ENCODE measurements at places on chromosomes 5 and 9. TPM values are rescaled to one million over a fixed set of nuclear protein-coding genes. Genes with fewer than 3 reads are reported as not detected.

DNA sequence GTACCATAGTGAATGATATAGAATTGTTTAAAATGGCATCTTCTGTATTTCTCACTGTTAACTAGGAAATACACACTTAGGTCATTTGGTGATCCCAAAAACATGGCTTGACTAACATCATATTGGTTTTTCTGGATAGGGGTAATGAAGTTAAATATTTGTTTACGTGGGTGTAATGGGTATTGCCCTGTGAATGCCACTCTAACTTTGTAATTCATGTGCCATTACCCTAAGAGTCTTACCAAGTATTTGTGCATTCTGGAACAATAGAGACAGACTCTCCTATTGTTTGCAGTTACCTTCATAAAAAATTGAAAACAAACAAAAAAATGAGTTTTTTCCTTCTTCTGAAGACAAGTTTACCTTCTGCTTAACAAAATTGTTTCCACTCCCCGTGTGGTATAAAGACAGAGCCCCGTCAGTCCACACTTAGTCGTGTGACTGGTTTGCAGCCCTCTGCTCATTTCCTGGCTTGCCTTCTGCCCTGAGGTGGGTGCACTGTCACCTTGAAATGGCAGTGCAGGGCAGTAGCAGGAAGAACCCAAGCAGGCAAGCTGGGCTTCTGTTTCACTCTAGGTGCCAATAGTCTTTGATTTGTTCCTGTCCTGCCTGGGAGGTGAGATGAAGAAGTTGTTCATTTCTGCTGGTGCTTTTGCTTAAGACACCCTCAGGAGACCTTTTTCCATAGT is 9.6 kb upstream of the CATSPER3 start:
- H3K27ac ChIP-seq, result no peak overlapping the region
- H3K36me3 ChIP-seq, result peaks cover 10% of the 10 kb centered on the region
- H3K4me3 ChIP-seq, result no peak overlapping the region
- H3K4me1 ChIP-seq, result no peaks in the 10 kb centered on the region

GRCh38 chr5:172858990-172859811 is 25.1 kb downstream of the ERGIC1 start:
- no peaks in the 10 kb centered on the region for H3K36me3 ChIP-seq
- DNase-seq, result no peak
- H3K27me3 ChIP-seq, result no peaks in the 10 kb centered on the region
- no peak overlapping the region for H3K27ac ChIP-seq
- H3K4me3 ChIP-seq, result no peak overlapping the region

GRCh38 chr5:154117930-154118329 is 72.6 kb upstream of the GALNT10 start:
- H3K27me3 ChIP-seq, result peaks cover 8% of the 10 kb centered on the region
- H3K27ac ChIP-seq, result no peak overlapping the region
- no peaks in the 10 kb centered on the region for H3K36me3 ChIP-seq

DNA sequence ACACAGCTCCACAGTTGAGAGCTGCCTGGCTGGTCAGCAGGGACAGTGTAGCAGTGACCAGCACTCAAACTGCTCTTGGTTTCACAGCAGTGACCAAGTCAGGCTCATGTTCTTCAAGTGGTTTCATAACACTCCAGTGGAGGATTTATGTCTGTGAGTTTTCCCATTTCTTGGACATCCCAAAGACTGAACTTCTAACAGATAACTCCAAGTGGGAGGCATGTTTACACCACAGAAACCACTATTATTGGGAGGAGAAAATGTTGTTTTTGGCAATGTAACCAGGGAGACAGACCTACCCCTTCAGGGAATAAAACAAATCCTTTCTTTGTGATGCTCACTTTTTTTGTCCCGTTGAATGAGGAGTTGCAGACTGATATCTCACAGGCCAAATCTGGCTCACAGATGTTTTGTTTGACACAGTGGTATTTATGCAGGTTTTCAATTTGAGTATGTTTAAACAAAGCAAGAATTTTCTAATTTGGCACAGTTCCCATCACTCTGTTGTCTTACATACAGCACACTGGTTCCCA is 141.5 kb downstream of the RMI1 start:
- no peak overlapping the region for H3K4me3 ChIP-seq
- peaks cover 15% of the 10 kb centered on the region for H3K27me3 ChIP-seq
- peaks cover 7% of the 10 kb centered on the region for H3K4me1 ChIP-seq
- no peak for DNase-seq
- H3K36me3 ChIP-seq, result no peaks in the 10 kb centered on the region

DNA sequence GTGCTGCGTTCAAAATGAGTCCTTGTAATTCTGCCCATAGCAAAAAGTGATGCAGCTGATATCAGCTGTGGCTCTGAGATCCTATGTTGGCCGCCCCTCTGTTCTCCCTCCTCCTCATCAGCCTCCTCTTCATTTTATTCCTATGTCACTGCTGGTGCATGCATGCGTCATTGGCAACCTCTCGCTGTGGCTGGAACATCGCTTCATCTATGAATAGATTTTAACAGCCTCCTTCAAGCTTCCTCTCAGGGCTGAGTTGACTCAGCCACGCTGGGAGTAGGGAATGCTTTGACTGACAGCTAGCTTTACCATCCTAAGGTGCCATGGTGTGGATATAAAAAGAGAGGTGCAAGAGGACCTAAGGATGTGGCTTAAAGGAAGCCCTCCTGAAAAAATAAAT is 303.5 kb downstream of the PLK2 start:
- H3K4me3 ChIP-seq, result no peak overlapping the region
- H3K4me1 ChIP-seq, result no peaks in the 10 kb centered on the region
- no peaks in the 10 kb centered on the region for H3K27me3 ChIP-seq

GRCh38 chr9:38039907-38040682 is 28.9 kb downstream of the SHB start:
- no peak overlapping the region for H3K4me3 ChIP-seq
- H3K27ac ChIP-seq, result no peak overlapping the region
- H3K36me3 ChIP-seq, result no peaks in the 10 kb centered on the region
- DNase-seq, result no peak
- no peaks in the 10 kb centered on the region for H3K27me3 ChIP-seq

Gene PHF24
- not detected for total RNA-seq

Gene FRRS1L
- not detected for total RNA-seq

Gene CEMIP2
- 78.8 TPM for total RNA-seq

All from activated CD8-positive, alpha-beta memory T cell treated with anti-CD3 and anti-CD28 coated beads, Interleukin-2, amount 10 ng/mL, durations not matched to agents 7 days and 5 days (primary cell).